ENCODE measurements at places on chromosomes 6 and 20.

DNA sequence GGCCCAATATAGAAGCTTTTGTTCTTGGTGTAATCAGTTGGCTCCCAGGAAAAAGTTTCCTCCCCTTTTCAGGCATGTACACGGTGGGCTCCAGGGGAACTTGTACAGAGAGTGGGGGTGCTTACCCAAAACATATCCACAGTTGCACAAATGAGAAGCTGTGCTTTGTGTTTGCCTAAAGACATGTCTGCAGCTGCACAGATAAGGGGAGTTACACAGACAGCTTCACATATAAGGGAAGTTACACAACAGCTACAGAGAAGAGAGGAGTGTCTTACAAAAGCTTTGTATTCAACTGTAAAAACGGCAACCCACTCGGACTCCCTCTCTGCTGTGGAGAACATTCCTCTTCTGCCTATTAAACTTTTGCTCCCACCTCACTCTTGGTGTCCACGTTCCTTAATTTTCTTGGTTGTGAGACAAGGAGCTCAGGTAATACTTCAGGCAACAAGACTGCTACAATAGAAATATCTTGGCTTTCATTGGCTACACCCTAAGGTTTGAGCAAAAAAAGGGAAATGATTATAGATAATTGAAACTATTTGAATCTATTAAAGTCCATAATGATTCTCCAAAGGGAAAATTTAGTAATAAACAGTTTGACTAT is 7.4 kb upstream of the PNRC1 start:
- DNase-seq, result no peak

GRCh38 chr6:17905611-17906592 is 81.5 kb downstream of the KIF13A start:
- DNase-seq, result peak; percentile 60

DNA sequence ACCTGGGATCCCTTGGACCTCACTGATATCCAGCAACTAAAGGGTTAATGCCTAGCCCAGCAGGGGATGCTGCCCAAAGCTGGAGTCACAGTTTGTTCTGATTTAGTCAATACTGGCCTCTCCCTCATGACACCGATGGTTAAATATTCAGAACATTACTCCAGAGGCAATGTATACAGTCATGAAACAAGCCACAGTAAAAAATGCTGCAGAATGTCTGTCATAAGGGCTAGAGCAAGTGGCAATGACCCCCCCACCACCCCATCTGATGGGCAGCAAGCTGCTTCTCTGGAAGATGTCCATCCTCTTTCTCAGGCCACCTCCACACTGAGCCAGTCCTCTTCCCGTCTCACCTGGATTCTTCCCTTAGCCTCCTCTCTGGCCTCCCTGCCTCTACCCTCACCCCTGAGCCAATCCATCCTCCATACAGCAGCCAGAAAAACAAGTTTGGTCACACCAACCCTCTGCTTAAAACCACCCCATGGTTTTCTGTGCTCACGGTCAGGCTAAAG is 99.0 kb upstream of the KCNG1 start:
- no peak for DNase-seq

DNA sequence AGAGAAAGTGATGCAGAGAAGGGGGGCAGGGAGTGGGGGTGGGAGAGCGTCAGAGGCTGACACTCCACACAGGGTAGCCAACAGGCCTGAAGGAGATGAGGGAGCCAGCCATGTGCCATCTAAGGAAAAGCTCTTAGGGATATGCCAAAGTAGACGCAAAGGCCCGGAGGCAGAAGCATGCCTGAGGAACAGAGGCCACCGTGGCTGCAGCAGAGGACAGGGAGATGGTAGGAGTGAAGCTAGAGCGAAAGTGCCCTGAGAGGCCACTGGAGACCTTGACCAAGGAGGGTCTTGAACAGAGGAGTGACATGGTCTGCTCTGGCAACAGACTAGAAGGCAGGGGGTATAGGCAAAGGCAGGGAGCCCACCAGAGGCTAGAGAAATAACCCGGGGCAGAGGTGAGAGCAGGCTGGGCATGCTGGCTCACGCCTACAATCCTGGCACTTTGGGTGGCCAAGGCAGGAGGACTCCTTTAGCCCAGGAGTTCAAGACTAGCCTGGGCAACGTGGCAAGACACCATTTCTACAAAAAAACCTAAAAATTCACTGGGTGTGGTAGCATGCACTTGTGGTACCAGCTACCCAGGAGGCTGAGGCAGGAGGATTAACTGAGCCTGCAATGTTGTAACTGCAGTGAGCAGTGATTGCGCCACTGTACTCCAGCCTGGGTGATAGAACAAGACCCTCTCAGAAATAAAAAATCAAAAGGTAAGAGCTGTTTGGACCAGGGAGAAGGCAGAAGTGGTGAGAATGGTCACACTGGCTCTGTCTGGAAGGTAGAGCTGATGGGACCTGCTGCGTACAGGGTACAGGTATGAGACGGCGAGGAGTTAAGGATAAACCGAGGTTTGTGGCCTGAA is 6.3 kb downstream of the RRBP1 start:
- DNase-seq, result no peak

DNA sequence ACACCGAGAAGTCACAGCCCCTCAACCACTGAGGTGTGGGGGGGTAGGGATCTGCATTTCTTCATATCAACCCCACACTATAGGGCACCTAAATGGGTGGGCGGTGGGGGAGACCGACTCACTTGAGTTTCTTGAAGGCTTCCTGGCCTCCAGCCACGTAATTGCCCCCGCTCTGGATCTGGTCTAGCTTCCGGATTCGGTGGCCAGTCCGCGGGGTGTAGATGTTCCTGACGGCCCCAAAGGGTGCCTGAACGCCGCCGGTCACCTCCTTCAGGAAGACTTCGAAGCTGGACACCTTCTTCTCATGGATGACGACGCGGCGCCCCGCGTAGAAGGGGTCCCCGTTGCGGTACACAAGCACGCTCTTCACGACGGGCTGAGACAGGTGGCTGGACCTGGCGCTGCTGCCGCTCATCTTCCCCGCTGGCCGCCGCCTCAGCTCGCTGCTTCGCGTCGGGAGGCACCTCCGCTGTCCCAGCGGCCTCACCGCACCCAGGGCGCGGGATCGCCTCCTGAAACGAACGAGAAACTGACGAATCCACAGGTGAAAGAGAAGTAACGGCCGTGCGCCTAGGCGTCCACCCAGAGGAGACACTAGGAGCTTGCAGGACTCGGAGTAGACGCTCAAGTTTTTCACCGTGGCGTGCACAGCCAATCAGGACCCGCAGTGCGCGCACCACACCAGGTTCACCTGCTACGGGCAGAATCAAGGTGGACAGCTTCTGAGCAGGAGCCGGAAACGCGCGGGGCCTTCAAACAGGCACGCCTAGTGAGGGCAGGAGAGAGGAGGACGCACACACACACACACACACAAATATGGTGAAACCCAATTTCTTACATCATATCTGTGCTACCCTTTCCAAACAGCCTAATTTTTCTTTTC is at the start of gene DCDC2:
Gene DCDC2, minus strand, starts transcription at position 724 of the 883 bp plus-strand sequence. Its CDS starts 309 bp downstream, at position 415.
- DNase-seq, result peak; percentile 16

GRCh38 chr6:135498185-135498841 is 773 bp upstream of the AHI1 start:
- DNase-seq, result peak; percentile 84

DNA sequence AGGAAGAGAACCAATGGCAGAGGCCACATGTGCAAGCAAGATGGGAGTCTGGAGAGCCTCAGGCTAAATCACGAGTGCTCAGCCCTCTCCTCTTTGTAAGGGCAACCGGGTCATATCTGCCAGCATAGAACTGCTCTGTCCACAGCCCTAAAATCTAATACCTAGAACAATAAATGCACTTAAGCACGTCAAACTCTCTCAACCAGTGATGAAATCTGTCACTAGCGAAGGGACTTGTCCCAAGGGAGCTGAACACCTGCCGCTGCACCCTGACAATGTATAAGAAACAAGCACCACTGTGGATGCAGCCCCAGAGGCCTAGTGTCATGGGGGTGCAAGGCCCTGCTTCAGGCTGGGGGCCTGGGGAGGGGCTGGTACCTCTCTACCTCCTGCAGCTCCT is 82.5 kb downstream of the PRL start:
- no peak for DNase-seq

GRCh38 chr6:166621114-166621540 is 5.9 kb downstream of the RPS6KA2 start:
- DNase-seq, result no peak

- no peak for DNase-seq
Observed at GRCh38 chr6:170093276-170093657, 197.6 kb downstream of the DLL1 start.

GRCh38 chr20:4848041-4848440 is 126.3 kb downstream of the PRND start:
- no peak for DNase-seq

- DNase-seq, result no peak
Observed at GRCh38 chr6:20366082-20366830, 35.4 kb upstream of the E2F3 start.

GRCh38 chr6:154991207-154991606 is 3.9 kb upstream of the TIAM2 start:
- DNase-seq, result no peak

DNA sequence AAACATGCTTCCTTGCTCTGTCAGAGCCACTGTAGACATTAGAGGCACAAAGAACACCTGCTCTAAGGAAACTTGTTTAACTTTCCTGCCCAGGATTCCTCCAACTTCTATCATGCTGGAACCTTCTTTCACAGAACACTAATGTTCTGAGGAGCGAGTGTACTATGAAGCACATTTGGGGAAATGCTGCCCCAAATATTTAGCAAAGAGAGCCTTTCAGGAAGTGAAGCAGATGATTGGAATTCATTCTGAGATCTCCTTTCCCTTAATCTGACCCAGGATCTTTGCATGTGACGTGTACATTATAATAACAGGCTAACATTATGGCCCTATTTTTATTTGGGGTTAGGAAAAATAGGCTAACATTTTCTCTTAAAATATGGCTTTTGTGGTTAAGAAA is 21.0 kb upstream of the FYN start:
- peak; percentile 49 for DNase-seq
